ENCODE measurements at places on chromosomes 2 and 18.

GRCh38 chr18:6633310-6633709 is 96.2 kb upstream of the ARHGAP28 start:
- no peak for DNase-seq

- DNase-seq: no peak
Measured at GRCh38 chr2:143734507-143734906, 605.3 kb downstream of the ARHGAP15 start.

DNA sequence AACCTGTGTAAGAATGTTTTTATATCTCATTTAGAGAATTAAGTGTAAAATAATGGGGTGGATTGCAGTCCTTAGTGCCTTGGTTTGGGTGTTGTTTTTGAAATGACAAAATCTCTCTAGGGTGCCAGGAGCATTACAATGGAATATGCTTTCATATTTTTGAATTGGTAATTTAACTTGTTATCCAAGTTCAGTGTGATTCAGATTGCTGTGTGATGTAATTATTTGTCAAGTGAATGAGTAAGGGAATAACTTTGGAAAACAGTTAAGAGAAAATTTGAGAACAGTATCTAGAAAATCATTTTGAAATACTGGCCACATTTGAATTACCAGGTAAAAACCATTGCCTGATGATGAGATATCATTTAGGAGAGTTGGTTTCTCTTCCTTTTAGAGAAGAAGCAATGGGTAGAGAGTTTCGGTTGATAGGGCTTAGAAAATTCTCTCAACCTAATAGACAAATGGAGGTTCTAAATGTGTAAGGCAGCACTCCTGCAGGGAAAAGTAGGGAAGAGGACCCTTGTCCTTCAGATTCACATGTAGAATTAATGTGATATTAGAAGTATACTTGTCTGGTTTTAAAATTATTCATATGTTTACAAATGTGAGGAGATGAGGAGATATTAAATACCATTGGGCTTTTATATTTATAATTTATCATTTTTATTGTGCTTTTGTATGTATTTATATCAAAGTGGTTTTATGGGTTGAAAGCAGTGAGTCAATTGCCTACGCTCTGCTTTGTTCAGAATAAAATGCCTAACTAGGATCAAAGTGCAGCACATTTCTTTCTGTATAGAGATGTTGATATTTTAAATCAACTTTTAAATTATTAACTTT is 124.8 kb downstream of the PHLPP1 start:
- no peak for DNase-seq

DNA sequence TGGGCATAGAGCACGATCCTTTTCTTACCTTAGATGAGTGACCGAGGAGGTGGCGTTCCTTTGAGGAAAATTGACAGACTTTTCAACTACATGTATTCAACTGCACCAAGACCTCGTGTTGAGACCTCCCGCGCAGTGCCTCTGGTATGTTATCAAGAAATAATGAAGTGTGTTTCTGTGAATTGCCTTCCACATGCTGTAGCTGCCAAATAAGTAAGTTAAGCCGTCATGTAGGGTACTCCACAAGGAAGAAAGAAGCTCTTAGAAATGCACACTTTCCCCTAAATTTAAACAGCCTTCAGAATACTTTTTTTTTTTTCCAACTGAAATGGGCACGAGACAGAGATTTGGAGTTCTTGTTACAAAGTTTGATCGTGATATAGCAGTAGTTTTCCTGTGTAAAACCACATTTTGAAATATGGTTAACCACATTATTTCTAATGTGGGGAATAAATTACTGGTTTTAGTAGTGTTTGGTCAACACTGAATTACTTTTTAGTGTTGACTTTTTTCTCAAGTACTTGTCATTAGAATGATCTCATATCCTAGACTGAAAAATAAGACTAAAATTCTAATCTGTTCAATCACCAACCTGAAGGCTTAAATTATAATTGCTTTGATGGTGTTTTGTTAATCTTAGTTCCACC is 30.5 kb downstream of the PDK1 start:
- DNase-seq: no peak

- no peak for DNase-seq
Measured at GRCh38 chr2:37630301-37630700, 41.1 kb downstream of the CDC42EP3 start.

GRCh38 chr2:237604960-237605359 is 14.4 kb upstream of the RAB17 start:
- DNase-seq: no peak

GRCh38 chr18:77334876-77335275 is 85.2 kb downstream of the GALR1 start:
- DNase-seq: no peak

DNA sequence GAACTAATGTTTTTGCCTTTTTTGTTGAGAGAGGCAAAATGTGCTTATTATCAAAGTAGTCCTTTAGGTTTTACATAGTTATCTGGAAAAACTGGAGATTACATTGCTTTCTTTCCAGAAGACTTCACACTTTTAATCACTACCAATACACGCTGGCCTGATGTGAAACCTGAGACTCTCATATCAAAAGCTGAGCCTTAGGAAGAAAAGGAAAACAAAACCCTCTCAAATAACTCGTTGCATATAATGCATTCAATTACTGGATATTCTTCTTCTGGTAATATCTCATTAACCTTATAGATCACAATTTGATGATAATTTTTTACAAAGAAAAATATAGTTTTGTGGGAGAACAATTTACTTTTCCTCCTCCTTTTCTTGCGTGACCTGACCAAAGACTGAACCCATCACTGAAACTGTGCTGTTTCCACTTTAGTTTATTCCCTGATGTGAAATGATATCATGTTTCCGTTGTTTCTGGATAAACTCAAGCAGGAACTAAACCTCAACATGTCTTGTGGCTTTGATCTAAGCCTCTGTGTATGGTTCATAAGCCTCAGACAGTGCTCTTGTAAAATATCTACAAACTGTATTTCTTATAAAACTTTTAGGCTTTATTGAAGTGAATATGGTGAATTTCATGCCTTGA is 332.4 kb downstream of the GULP1 start:
- no peak for DNase-seq

GRCh38 chr2:28528206-28528605 is 32.3 kb downstream of the PLB1 start:
- DNase-seq: no peak

- no peak for DNase-seq
Measured at GRCh38 chr18:43819397-43819796, 542.1 kb upstream of the SYT4 start.

- no peak for DNase-seq
Measured at GRCh38 chr2:241818943-241819270, 9.9 kb downstream of the NEU4 start.

Data from 8988T (cell line).